ENCODE measurements at places on chromosomes 3 and 15.

DNA sequence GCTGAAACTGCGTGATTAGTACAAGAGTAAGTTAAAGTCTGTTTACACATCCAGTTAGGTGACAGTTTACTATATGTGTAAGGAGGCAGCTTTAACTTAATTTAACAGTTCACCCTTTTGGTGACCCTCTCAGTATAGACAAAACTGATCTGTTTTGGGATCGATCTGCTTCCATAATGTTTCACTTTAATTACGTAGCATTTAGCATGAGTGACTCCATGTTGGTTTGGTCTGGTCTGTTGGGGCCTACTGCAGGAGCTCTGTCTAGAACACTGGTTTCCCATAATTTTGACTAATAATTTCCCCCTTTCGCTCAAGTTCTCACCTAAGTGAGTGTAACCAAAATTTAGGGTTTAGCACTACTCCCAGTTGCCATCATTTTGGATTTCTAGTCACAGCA, 6.4 kb upstream of the SECISBP2L start:
- no peak for DNase-seq

- no peak for DNase-seq
Measured at GRCh38 chr15:74563442-74563841, 22.4 kb downstream of the ARID3B start.

DNA sequence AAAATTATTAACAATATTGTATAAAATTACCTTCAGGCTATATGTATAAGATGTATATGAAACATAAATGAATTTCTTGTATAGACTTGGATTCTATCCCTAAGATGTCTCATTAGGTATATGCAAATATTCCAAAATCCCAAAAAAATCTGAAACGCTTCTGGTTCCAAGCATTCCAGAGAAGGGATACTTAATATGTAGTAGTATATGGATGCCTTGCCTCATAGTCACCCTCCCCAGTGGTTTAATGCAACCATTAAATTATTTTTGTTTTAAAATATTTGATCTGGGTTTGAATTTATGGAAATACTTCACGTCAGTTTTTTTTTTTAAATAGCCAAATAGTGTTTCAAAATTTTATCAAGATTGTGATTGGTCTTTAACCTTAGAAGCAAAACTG, 27.2 kb downstream of the PLCL2 start:
- no peak for DNase-seq

DNA sequence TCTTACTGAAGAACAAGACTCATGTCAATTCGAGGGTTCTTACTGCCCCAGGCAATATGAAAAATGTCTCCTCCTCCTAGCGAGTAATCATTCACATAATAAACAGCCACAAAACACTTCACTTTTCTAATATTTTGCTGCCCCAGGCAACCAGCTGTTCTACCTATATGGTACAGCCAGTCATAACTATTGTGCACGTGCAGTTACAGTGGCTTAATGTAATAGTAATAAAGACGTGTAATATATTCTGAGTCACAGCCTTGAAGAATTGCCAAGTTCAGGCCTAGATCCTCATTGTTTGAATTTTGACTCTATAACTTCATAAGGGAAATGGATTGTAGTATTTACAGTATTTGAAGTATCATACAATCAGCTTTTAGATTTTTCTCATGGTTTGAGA, 1250.0 kb upstream of the GBE1 start:
- DNase-seq = no peak

- DNase-seq = no peak
Measured at GRCh38 chr3:191382661-191383060, 52.3 kb upstream of the UTS2B start.

DNA sequence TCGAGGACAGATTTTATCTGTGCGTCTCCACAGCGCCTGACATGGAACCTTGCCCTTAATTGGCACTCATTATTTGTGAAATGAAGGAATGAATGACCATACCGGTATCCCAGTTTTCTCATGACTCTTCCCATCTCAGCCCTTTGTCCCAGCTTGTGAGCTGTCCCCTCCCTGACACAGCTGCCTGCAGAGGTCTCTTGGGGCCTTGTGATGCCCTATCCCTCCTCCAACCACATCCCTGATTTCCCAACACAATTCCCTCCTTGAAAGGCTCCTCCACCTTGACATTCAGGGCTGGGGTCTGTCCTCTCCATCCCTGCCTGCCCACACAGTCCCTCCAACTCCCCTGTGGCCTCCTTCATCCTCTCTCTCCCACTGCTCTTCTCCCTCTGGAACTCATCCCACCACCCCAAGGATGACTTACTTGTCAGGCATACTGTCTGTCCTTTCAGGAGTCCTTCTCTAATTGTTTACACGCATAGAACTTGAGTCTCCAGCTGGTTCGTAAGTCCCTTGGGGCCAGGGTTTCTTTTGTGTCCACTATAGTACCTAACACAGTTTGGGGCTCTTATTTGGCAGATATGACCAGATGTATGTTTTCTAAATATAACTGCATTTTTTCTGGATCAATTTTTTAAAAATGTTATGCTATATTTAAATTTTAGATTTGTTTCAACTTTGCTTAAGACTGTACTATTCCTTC, 35.6 kb upstream of the FILIP1L start:
- DNase-seq = no peak

GRCh38 chr3:29065211-29065785, 215.6 kb upstream of the RBMS3 start:
- DNase-seq = peak; percentile 96

GRCh38 chr15:79948095-79948695, 22.8 kb downstream of the BCL2A1 start:
- DNase-seq = no peak

DNA sequence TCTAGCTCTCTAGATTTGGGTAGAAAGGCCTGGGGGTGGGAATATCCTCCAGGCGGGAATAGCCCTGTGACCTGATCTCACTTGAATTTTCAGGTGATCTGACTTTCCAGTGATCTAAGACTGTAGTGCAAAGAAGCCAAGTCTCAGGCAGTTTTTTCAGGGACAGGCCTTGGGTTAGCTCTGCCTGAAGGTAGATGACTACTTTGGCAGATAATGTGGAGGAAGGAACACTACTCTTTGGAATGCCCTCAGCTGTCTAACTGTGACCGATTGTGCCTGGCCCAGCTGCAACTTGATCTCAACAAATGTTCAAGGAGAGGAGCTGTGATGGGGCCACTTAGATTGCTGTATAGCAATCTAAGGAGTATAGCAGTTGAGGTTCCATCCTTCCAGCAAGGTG, 193.7 kb downstream of the TCF12 start:
- DNase-seq = peak; percentile 39

- no peak for DNase-seq
Measured at GRCh38 chr3:30504939-30505338, 101.5 kb upstream of the TGFBR2 start.

- no peak for DNase-seq
Measured at GRCh38 chr3:13172644-13173013, 99.4 kb upstream of the IQSEC1 start.

- peak; percentile 11 for DNase-seq
Measured at GRCh38 chr3:31839144-31839917, 141.7 kb downstream of the OSBPL10 start.

DNA sequence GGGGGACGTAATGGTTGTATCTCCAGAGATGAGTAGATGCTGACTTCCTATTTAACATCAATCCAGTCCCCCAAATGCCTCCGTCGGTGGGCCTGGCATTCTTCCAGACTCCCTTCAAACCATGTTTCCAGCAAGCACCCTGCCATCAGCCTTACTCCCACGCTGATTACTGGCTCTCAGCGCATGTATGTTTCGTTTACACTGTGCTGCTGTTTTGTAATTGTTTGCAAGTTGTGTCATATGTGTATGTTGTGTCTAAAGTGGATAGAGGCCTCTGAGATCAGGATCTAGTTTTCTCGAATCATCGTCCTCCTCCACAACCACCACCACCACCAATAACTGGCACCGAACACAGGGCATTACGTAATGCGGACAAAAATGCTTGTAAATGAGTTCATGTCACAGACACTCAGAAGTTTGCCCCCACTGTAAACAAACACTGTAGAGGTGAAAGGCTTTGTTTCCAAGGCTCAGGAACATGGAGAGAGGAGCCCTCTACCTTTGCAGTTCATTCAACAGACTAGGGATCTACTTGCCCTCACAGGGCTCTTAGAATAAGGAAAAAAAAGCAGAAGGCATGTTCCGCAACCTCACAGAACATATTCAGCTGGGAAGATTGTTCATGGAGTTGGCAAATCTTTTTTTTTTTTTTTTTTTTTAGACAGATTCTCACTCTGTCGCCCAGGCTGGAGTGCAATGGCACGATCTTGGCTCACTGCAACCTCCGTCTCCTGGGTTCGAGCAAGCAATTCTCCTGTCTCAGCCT, 46.1 kb upstream of the SEMA4B start:
- peak; percentile 65 for DNase-seq

- peak; percentile 62 for DNase-seq
Measured at GRCh38 chr3:187841560-187841959, 96.3 kb upstream of the BCL6 start.

DNA sequence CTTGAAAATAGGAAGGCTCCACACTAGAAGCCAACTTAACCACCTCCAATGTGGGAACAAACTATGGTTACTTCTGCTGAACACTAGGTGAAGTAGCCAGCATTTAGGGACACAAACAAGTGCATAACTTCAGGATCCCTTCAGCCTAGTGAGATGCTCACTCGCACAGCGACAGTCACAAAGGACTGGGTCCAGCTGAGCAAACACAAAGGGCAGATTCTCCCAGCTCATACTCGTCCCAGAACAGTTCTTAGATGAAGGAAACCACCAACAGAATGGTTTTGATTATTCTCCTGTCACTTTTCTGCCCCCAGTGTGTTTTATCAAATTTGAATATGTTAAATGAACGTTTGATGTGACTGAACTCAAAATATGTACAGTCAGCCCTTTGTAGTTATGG, 201.6 kb downstream of the KCNAB1 start:
- DNase-seq = no peak

Measured in adipocyte (in vitro differentiated cells).